ENCODE measurements at places on chromosomes 3 and 15.

DNA sequence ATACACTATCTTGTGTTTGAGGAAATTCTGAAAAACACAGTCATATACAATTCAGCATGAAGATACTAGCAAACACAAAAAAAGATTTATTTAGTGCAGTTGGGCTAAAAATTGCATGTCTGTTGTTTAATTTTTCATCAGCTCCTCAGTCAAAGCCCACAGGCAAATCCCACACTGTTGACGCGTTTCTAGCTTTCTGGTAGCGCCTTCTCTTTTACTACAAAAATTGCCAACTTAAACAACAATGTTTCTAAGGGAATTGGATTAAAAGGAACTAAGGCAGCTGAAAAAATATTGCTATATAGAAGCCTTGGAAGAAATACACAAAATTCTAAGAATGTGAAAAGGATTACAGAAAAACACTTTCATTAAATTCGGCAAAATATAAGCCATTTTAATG, 196.7 kb upstream of the P2RY1 start:
- DNase-seq = no peak

- no peak for DNase-seq
These were observed 18.3 kb downstream of the PODXL2 start for GRCh38 chr3:127647166-127647844.

GRCh38 chr3:38229036-38229435, 36.6 kb upstream of the SLC22A13 start:
- DNase-seq = no peak

DNA sequence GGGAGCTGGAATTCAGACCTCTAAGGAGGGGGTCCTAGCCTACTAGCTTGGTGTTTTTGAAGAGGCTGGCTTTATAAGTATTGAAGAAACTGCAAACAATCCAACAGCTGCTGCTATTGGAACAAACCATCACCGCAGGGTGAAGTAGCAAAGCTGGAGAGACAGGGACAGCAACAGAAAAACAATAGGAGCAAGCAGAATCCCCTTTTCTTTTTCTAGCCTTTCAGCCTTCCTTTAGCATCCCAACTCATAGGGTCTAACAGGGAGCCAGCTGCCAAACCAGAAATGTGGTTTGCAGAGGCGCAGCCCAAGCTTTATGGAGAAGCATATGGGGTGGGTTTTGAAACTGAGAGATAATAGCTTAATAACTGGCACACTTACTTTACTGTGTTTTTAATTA, 106.2 kb upstream of the CHMP2B start:
- DNase-seq = no peak

GRCh38 chr15:60353245-60353920, 44.4 kb downstream of the ANXA2 start:
- DNase-seq = no peak

GRCh38 chr15:52493968-52494367, 34.7 kb downstream of the MYO5A start:
- DNase-seq = no peak

GRCh38 chr3:43373560-43373928, 87.2 kb downstream of the SNRK start:
- DNase-seq = no peak

All from activated CD4-positive, CD25-positive, alpha-beta regulatory T cell treated with anti-CD3 and anti-CD28 coated beads, Interleukin-2, amount 50 U/mL, for 72 hours (primary cell).